ENCODE measurements at places on chromosomes 11 and 22. TPM values are rescaled to one million over a fixed set of nuclear protein-coding genes. Genes with fewer than 3 reads are reported as not detected.

TBRG1 gene
- total RNA-seq: 9.7 TPM

MISFA gene
- 0.82 TPM for total RNA-seq

MGAT3 gene
- total RNA-seq: under 0.01 TPM

TP53AIP1 gene
- not detected for total RNA-seq

OR6A2 gene
- total RNA-seq: 0.16 TPM

SLC37A2 gene
- total RNA-seq: 0.57 TPM

CHST1 gene
- 19.3 TPM for total RNA-seq

All from bladder microvascular endothelial cell (primary cell).